ENCODE measurements at places on chromosomes 2 and 18. TPM values are rescaled to one million over a fixed set of nuclear protein-coding genes. Genes with fewer than 3 reads are reported as not detected.

GRCh38 chr2:27378096-27378808 lies 2.3 kb downstream of the ZNF513 start:
- no peak for DNase-seq
- peaks cover 14% of the 10 kb centered on the region for H3K4me1 ChIP-seq
- H3K27ac ChIP-seq = peak overlapping the region; percentile 17
- H3K27me3 ChIP-seq = no peaks in the 10 kb centered on the region

DNA sequence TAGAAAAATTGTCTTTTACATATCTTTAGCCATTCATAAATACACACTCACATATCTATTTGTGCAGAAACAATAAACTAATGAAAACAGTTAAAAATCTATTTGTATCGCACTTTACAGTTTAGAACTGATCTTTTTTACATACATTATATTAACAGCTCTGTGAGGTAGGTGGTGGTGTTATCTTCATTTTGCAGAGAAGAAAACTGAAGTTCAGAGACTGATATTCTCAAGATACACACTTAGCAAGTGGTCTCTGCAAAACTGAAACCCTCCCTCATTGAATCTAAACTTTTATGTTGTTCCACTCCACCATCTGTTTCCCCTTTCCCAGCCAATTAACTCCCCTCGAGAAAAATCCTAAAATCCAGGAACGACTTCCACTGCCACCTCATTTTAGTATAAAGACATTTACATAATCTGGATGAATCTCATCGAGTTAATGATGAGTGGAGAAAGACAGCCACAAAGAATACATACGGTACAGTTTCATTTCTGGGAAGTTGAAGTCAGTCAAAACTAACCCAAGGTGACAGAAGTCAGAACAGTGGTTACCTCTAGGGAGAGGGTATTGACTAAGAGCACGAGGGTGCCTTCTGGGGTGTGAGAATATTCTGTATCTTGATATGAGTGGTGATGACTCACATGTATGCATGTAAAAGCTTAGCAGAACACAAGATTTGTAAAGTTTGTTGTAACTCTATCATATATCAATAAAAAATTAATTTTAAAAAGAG lies 524.2 kb upstream of the TCF4 start:
- H3K4me3 ChIP-seq = no peak overlapping the region
- H3K27me3 ChIP-seq = no peaks in the 10 kb centered on the region
- no peak for DNase-seq
- H3K36me3 ChIP-seq = no peaks in the 10 kb centered on the region
- no peak overlapping the region for H3K27ac ChIP-seq

GRCh38 chr2:15760232-15760910 lies 168.7 kb downstream of the DDX1 start:
- H3K36me3 ChIP-seq = no peaks in the 10 kb centered on the region
- no peak overlapping the region for H3K27ac ChIP-seq
- DNase-seq = no peak
- H3K4me1 ChIP-seq = no peaks in the 10 kb centered on the region
- no peaks in the 10 kb centered on the region for H3K27me3 ChIP-seq

- no peaks in the 10 kb centered on the region for H3K27me3 ChIP-seq
- H3K27ac ChIP-seq = no peak overlapping the region
These were observed 506.1 kb downstream of the PARD3B start for GRCh38 chr2:205051417-205051816.

DNA sequence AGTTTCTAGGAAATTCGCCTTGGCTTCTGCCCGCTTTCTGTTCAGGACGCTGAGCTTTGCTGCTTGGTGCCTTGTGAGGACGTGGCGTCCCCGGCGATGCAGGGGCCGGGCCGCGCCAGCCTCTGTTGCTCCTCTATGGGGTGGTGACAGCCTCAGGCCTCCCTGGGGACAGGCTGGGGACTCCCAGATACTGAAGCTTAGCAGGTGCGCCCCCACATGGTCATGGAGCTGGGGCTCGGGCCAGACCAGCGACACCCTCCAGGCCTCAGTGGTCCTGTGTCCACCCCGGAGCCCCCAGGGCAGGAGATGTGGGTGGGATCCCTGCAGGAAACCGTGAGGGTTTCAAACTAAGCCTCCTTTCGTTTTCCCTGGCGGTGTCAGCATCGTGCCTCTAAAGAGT lies 29.2 kb downstream of the KCNG2 start:
- H3K4me3 ChIP-seq = no peak overlapping the region
- H3K36me3 ChIP-seq = no peaks in the 10 kb centered on the region
- peaks cover 3% of the 10 kb centered on the region for H3K27me3 ChIP-seq
- no peak overlapping the region for H3K27ac ChIP-seq
- H3K4me1 ChIP-seq = no peaks in the 10 kb centered on the region
- DNase-seq = no peak

- no peak overlapping the region for H3K4me3 ChIP-seq
- no peak overlapping the region for H3K27ac ChIP-seq
- peak; percentile 81 for DNase-seq
- H3K4me1 ChIP-seq = no peaks in the 10 kb centered on the region
- peaks cover 13% of the 10 kb centered on the region for H3K27me3 ChIP-seq
- no peaks in the 10 kb centered on the region for H3K36me3 ChIP-seq
These were observed 56.1 kb upstream of the SLC35G4 start for GRCh38 chr18:11553098-11553940.

GRCh38 chr2:229273006-229273722 lies 2.1 kb upstream of the PID1 start:
- H3K36me3 ChIP-seq = no peaks in the 10 kb centered on the region
- peaks cover 10% of the 10 kb centered on the region for H3K4me1 ChIP-seq
- no peak for DNase-seq
- no peak overlapping the region for H3K27ac ChIP-seq
- H3K27me3 ChIP-seq = peaks cover 8% of the 10 kb centered on the region

DNA sequence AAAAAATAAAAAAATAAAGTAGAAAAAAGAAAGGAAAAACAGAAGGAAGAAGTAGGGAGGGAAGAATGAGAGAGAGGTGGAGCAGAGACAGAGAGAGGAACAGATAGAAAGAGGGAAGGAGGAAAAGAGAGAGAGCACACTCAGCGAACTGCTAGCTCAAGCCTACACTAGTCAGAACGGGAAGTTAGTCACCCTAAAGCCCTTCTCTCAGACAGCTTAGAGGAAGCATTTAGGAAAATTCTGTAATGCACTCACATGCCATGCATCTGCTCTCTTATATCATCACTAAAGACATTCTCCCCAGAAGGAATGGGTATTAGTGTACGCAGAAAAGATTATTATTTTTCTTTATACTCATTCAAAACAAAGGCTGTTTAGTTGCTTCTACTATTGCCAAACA lies 68.1 kb upstream of the SULT1C3 start:
- no peak overlapping the region for H3K4me3 ChIP-seq
- H3K36me3 ChIP-seq = no peaks in the 10 kb centered on the region
- no peak overlapping the region for H3K27ac ChIP-seq
- H3K27me3 ChIP-seq = no peaks in the 10 kb centered on the region

GRCh38 chr18:74066018-74066417 lies 81.6 kb downstream of the FBXO15 start:
- no peak overlapping the region for H3K4me3 ChIP-seq
- no peaks in the 10 kb centered on the region for H3K4me1 ChIP-seq
- no peak for DNase-seq
- H3K27ac ChIP-seq = no peak overlapping the region
- no peaks in the 10 kb centered on the region for H3K36me3 ChIP-seq

Gene ERFE
- 0.88 TPM for total RNA-seq

Gene SNORC
- total RNA-seq = 0.72 TPM

Gene DSC1
- not detected for total RNA-seq

Gene SLC16A14
- total RNA-seq = under 0.01 TPM

Gene ACOXL
- total RNA-seq = not detected

Gene CACNB4
- total RNA-seq = 4.3 TPM
